CD8-positive, alpha-beta T cell (primary cell): ENCODE measurements at places on chromosomes 2 and 18. TPM values are rescaled to one million over a fixed set of nuclear protein-coding genes. Genes with fewer than 3 reads are reported as not detected.
A peak's percentile ranks its signal among the peaks of the same experiment; 100 is the strongest.

The DAW1 gene
- not detected for total RNA-seq

The DYSF gene
- 6.2 TPM for total RNA-seq

The ACVR1C gene
- 2.4 TPM for total RNA-seq

The ADCYAP1 gene
- total RNA-seq = not detected

The NTSR2 gene
- total RNA-seq = not detected

DNA sequence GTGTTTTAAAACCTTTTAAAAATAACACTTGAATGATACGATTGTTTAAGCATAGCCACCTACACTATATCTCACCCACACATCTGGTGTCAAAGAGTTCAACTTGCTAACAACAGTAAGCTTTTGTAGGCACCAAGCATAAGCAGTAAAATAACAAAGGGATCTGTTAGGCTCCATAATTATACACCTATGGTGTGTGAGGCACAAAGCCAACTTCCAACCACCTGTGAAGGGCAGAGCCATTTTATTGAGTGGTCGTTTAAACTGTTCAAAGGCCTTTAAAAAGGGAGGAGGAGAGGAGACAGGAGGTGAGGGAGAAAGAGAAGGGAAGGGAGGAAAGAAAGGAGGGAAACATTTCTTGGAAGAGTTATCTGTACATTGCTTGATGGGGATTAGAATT lies 27.9 kb downstream of the NEMP2 start:
- DNase-seq = no peak

GRCh38 chr2:11681722-11682589 lies 12.0 kb upstream of the NTSR2 start:
- peak; percentile 9 for DNase-seq

DNA sequence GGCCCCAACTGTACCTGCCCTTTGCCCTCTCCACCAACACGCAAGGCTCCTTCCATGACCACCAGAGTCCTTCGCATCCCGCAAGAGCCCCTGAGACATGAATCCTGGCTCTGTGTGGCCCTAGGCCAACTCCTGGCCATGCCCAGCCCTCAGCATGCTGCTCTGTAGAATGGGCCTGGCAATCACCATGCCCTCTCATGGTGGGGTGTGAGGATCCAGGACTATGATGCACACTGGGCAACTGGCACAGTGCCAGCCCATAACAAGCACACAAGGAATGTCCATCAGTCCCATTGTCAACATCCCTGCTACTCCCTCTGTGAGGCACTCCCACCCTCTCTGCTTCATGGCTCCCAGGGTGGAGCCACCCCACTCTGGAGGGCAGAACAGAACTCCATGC lies 44.7 kb downstream of the FER1L5 start:
- no peak for DNase-seq

DNA sequence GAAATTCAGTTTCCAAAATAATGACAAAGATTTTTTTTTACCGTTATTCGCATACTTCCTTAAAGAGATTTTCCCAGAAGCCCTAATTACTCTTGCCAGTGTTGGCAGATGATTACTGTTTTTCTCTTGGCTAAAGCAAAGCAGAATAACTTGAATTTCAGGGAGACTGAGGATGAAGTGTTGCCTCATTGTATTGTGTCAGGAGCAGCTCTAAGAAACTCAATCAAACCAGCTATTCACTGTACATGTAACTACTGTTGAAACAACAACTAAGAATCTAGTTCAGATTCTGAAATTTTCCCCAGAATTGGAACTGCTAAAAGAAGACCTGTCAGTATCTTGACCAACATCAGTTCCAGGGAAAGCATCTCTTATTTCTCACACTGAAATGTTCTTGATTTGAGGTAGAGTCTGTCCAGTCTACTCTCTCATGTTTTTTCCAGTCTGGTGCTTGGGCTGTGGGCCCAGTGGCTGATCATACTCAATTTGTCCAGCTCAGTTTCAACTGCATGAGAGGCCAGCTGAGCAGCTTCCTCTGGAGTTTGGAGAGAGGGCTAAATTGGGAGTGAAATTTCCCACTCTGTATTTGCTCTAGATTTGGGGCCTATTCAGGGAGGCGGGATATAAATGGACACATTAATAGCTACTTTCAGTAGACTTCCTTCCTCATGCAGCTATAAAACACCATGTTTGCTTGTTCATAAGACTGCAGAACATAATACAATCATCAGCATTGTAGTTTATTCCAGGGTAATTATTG lies 78.5 kb downstream of the PPP1R1C start:
- DNase-seq = no peak

- no peak for DNase-seq
Measured at GRCh38 chr18:63141778-63142176, 177.8 kb downstream of the BCL2 start.

DNA sequence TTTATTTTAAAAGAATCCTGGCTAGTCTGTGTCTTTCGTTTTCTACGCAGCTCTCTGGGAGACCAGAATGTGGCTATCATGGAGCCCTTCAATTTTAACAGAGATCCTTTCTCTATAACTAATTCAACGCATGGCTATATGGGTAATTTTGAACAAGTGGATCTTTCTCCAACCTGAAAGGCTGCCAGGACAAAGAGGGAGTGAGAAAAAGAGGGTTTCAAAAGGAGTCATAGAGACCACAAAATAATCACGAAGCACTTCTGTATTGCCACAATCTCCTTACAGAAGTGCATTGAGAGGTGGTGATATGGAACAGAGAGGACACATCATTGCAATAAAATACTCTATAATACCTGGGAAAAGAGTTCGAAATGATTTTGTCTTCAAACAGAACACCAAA lies 21.7 kb upstream of the CDH2 start:
- DNase-seq = no peak

DNA sequence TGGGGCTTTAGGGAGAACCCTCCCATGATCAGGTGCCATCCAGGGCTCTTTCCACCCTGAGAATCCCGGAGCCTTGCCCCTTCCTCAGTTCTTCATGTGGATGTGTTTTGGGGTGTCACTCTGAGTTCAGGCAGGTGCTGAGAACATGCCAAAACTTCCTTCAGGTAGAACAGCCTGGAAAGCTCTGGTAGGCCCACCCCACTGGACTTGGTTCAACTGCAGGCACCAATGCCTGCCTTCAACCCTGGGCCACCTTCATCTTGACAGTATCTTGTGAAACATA lies 85.8 kb downstream of the EPAS1 start:
- DNase-seq = no peak

DNA sequence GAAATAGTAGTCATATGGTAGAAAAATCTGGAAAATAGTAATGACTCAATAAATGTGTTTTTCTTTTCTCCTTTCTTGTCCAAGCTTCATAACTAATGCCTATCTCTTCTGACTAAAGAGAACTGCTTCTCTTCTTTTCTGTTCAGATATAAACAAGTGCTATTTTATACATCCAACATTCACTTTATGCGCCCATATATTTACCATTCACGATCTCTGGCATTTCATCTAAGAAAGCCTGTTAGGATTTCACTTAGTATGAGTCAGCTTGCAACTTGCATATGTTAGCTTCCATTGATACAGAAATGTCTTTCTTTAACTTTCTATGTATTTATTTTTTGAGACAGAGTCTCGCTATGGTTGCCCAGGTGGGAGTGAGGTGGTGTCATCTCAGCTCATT lies 224.9 kb downstream of the VAPA start:
- DNase-seq = no peak

- no peak for DNase-seq
Measured at GRCh38 chr2:47208852-47209606, 53.9 kb upstream of the STPG4 start.

DNA sequence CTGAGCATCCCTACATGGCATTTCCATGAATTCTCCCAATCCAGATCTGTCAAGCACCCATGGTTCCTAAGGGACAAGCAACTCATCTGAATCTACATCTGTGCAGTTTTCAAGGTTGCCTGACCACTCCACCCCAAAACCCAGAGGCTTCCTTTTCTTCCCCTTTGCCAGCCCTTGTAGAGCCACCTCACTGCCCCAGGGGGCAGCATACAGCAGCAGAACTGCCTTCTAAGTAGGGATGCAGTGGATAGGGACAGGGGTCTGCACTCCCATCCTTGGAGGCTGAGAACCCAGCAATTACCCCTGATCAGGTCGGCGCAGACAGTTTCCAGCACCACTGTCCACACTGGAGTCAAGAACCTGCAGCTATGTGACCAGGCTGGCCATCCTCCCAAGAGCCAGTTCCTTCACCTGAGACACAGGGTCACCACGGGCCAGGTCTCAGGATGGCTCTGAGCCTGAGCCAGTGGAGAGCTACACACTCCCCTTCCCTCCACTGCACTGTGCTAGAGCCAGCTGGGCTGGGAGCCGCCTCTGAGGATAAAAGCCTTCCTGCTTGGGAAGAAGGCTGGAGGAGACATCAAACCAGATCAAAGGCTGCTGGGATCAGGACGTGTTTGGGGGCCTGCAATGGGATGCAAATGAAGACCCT lies 283.1 kb downstream of the CELF4 start:
- DNase-seq = no peak

- DNase-seq = no peak
Measured at GRCh38 chr2:158647436-158648231, 147.5 kb upstream of the DAPL1 start.

GRCh38 chr2:200509235-200509611 lies 645 bp downstream of the KCTD18 start:
- no peak for DNase-seq

DNA sequence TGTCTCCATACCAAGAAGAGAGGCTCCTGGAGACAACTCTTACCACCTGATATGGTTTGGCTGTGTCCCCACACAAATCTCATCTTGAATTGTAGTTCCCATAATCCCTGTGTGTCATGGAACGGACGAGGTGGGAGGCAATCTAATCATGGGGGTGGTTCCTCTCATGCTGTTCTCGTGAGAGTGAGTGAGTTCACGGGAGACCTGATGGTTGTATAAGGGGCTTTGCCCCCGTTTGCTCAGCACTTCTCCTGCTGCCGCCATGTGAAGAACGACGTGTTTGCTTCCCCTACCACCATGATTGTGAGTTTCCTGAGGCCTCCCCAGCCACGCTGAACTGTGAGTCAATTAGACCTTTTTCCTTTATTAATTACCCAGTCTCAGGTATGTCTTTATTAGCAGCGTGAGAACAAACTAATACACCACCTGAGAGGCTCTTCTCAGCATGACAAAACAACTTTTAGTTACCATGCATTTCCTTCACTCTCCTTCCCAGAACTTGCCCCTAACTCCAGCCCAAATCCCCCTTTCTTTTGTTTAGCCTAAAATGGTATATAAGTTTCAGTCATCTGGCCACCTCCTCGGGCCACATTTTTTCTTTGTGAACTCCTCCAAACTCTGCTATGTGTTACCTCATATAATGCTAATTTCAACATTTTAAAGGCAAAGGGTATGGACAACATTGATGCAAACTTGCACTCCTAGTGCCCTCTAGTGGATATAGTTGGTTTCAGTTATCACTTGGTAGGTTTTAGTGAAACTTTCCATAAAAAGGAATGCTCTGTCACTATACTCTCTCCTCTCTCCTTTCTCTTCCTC lies 58.6 kb upstream of the SLC25A52 start:
- DNase-seq = no peak

GRCh38 chr18:25896178-25896780 lies 194.1 kb downstream of the SS18 start:
- DNase-seq = peak; percentile 28

DNA sequence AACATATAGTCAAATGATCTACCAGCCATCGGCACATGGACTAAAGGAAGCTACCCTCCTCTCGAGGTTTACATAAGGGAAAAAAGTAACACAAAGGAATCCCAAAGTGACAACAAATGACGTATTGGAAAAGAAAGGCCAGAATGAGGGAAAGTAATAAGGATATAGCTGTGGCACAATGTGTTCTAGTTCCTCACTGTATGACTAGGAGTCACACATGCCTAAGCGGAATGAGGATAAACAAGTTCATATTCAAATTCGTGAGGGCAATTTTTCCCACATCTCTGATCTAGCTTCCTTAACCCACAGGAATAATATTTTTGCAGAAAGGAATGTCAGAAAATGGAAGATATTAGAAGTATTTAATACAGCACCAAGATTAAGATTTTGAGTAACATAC lies 162.3 kb upstream of the PID1 start:
- DNase-seq = no peak

GRCh38 chr18:69985239-69985638 lies 37.6 kb upstream of the CD226 start:
- no peak for DNase-seq

DNA sequence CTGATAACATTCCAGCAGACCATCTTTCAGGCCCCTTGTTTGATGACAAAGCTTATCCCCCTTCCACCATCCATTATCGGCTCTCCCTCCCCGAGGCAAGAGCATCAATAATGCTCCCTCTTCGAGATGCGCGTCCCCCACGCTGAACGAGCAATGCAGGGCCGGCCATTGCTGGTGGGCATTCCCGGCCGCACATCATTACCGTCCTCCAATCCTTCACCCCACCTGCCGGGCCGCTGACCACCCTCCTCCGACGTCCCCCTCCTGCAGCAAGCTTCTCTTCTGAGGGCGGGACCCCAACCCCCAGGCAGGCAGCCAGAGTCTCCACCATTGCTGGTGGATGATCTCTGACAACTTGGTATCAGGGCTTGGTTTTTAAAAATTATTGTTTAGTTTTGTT lies 208.6 kb downstream of the SMAD2 start:
- no peak for DNase-seq

DNA sequence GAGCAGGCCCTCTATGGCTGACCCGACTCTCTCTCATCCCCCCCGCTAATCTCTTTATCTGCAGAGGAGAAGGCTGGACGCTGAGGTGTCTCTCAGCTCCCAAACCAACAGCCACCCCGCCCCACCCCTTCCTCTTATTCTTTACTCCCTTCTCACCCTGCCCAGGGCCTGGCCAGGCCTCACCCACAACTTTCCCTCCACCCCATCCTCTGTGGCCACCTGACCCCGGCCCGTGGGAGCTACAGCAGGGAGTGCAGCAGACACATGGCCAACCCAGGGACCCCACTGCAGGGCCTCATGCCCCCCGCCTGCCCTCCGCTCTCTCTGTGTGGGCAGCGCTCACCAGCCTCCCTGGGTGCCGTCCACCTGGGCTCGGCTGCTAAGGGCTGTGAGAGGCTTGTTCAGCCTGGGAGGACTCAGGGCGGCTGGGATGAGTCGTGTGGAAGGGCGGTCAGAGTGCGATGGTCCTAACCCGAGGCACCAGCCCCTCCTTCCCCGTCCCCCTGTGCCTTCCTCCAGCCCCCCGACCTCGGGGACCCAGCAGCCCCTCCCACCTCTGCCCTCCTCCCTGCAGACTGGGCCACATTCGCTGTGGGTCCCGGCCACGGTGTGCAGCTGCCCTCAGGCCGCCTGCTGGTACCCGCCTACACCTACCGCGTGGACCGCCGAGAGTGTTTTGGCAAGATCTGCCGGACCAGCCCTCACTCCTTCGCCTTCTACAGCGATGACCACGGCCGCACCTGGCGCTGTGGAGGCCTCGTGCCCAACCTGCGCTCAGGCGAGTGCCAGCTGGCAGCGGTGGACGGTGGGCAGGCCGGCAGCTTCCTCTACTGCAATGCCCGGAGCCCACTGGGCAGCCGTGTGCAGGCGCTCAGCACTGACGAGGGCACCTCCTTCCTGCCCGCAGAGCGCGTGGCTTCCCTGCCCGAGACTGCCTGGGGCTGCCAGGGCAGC lies 6.8 kb downstream of the NEU4 start:
- DNase-seq = no peak

GRCh38 chr2:204072443-204073324 lies 136.1 kb downstream of the ICOS start:
- peak; percentile 8 for DNase-seq
